ENCODE measurements at places on chromosomes 4 and X. TPM values are rescaled to one million over a fixed set of nuclear protein-coding genes. Genes with fewer than 3 reads are reported as not detected.
A peak's percentile ranks its signal among the peaks of the same experiment; 100 is the strongest.

DNA sequence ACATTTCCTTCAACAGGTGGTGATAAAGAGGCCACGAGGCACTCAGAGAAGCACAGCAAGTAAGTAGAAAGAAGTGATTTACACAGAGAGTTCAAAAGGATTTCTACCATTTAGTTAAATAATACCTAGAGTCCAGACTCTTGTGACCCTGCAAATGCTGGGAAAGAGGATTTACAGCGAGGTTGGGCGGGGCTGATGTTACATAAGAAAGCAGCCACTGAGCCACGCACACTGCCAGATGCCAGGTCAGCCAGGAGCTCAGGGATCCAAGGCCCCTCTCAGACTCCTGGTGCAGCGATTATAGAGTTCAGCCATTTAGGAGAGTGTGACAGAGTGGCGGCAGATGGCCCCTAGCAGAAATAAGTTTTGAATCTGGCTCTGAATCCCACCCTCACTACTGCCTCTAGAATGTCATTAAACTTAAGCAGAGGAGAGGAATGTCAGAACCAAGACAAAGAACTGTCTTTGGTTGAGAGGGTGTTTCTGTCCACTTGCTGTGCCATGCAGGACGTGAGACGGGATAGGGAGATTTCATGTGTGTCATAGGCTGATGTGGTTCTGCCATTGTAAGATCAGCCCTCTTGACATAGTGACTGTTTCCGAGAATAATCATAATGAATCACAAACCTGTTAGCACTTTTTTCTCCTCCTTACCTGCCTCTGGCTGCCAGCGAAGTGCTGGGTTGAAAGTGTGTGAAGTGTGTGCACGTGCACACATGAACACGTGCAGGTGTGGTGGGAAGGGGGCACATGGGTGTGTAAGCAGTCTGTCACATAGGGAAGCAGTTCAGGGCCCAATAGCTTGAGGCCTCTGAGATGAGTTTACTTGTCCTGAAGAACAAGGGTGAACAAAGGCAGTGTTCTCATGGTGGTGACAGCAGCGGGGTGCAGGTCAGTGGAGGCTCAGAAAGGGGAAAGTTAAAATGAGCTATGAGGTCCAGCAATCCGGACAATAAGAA, 50.1 kb downstream of the MFAP3L start:
- no peak overlapping the region for H3K27ac ChIP-seq
- no peaks in the 10 kb centered on the region for H3K36me3 ChIP-seq
- H3K4me3 ChIP-seq: no peak overlapping the region

The SRPK3 gene
- 0.55 TPM for total RNA-seq

DNA sequence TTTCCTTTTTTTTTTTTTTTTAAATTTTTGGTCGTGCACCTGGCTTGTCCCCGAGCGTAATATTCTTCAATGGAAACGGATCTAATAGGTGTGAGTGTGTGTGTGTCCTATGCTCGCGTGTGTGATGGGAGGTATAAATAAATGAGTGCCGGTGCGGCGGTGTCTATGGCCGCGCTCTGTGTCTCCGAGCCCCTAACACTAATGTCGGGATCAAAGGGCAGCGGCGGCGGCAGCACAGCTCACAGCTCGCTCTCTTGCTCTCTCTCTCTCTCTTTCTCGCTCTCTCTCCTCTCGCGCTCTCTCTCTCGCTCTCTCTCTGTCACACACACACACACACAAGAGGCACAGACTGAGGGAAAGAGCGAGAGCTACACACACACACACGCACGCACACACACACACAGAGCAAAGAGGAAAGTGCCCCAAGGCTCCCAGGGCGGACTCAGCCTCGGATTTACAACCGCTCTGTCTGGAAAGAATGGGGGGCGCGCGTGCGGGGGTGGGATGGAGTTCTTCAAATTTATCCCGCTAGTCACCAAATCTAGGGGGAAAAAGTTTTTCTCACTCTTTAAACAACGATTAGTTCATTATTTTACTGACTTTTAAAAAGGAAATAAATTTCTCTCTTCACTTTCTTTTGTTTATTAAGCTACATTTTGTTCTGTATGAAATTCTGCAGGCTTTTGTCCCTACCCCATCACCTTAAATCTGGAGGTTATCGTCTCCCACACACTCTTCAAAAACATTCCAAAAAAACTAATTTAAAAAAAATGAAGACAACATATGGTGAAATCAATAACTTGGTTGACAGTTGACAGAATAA, at the start of gene ZNF827:
Gene ZNF827, minus strand, starts transcription at position 206 of the 823 bp plus-strand sequence. CDS start 416 bp downstream, outside the sequence.
- H3K4me3 ChIP-seq: peak within 1 kb of the TSS; percentile 67
- H3K27ac ChIP-seq: peak within 1 kb of the TSS; percentile 85
- peak; percentile 75 for DNase-seq
- no peaks in the 10 kb centered on the region for H3K36me3 ChIP-seq

- H3K4me1 ChIP-seq: no peaks in the 10 kb centered on the region
- no peaks in the 10 kb centered on the region for H3K36me3 ChIP-seq
- H3K4me3 ChIP-seq: no peak overlapping the region
- no peak for DNase-seq
- H3K27me3 ChIP-seq: no peaks in the 10 kb centered on the region
Observed at GRCh38 chrX:14398725-14399124, 130.6 kb upstream of the GLRA2 start.

The RASSF6 gene
- total RNA-seq: 2.2 TPM

GRCh38 chrX:34917146-34917545, 25.4 kb upstream of the FAM47B start:
- H3K36me3 ChIP-seq: no peaks in the 10 kb centered on the region
- no peak for DNase-seq
- no peaks in the 10 kb centered on the region for H3K4me1 ChIP-seq
- no peak overlapping the region for H3K4me3 ChIP-seq

The RAP2C gene
- total RNA-seq: 18.5 TPM

The ADGRG4 gene
- total RNA-seq: not detected

DNA sequence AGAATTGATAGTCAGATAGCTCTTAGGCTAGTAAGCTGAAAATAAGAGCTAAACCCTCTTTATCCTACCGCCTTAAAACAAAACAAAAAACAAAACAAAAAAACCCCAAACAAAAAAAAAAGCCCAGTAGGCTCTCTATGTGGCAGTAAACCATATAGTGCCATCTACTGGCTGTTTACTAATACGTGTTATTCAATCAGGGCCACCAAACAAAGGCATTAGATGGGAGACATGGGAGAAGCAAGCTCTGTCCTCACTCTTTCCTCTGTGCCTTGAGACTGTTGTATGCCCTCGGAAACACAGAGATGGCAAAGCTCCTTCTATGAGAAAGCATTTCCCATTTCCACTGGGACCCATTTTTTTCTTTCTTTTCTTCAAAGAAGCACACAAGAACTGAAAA, 148.8 kb upstream of the MID1 start:
- H3K36me3 ChIP-seq: no peaks in the 10 kb centered on the region
- DNase-seq: no peak
- H3K4me1 ChIP-seq: no peaks in the 10 kb centered on the region
- no peak overlapping the region for H3K4me3 ChIP-seq
- no peak overlapping the region for H3K27ac ChIP-seq

The SPRY1 gene
- total RNA-seq: 85.1 TPM

The ASB9 gene
- total RNA-seq: 4.3 TPM

- H3K27me3 ChIP-seq: no peaks in the 10 kb centered on the region
- no peaks in the 10 kb centered on the region for H3K4me1 ChIP-seq
- no peak overlapping the region for H3K27ac ChIP-seq
- no peaks in the 10 kb centered on the region for H3K36me3 ChIP-seq
Observed at GRCh38 chr4:52551487-52551886, 107.6 kb downstream of the USP46 start.

GRCh38 chr4:40600850-40601249, 28.8 kb downstream of the RBM47 start:
- no peaks in the 10 kb centered on the region for H3K36me3 ChIP-seq
- peak overlapping the region; percentile 36 for H3K27ac ChIP-seq
- no peak for DNase-seq
- H3K27me3 ChIP-seq: no peaks in the 10 kb centered on the region
- no peak overlapping the region for H3K4me3 ChIP-seq
- H3K4me1 ChIP-seq: no peaks in the 10 kb centered on the region

- no peaks in the 10 kb centered on the region for H3K36me3 ChIP-seq
- no peak for DNase-seq
Observed at GRCh38 chrX:39676434-39676833, 421.3 kb downstream of the BCOR start.

DNA sequence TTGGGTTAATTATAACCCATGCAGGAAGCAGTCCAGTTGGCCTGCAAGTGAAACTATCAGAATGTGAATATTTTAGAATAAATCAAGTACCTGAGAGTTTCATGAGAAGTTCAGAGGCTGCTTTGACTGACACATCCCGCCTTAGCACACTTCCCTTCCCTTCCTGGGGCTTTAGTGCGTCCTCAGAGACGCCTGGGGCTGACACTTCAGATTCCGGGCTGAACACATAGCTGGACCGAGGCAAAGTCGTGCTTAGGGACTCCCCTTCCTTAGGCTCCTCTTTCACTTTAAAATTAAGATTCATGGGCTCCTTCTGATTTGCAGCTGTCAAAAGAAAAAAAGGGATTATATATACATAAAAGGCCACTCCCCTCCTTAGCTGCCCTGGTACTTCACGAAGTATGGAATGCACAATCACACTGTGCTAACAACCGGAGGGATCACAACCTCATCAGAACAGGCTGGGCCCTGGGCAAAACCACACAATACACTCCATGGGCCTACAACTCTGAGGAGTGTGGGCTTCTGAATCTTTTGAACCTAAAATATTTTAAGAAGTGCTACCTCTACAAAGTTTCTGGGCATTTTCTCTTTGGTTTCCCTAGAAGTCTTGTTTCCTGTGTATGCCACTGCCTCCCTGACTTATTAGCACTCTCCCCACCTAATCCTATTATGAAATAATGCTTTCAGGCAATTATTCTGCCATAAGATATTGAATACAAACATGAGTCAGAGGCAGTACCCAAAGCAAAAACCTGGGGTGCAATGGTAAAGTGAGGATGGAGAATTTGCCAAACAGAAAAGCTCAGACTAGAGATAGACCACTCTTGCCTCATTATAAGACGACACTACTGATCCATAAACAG, 68.2 kb downstream of the ZNF827 start:
- no peaks in the 10 kb centered on the region for H3K4me1 ChIP-seq
- no peaks in the 10 kb centered on the region for H3K27me3 ChIP-seq
- DNase-seq: no peak
- no peaks in the 10 kb centered on the region for H3K36me3 ChIP-seq
- H3K4me3 ChIP-seq: no peak overlapping the region
- peak overlapping the region; percentile 34 for H3K27ac ChIP-seq

DNA sequence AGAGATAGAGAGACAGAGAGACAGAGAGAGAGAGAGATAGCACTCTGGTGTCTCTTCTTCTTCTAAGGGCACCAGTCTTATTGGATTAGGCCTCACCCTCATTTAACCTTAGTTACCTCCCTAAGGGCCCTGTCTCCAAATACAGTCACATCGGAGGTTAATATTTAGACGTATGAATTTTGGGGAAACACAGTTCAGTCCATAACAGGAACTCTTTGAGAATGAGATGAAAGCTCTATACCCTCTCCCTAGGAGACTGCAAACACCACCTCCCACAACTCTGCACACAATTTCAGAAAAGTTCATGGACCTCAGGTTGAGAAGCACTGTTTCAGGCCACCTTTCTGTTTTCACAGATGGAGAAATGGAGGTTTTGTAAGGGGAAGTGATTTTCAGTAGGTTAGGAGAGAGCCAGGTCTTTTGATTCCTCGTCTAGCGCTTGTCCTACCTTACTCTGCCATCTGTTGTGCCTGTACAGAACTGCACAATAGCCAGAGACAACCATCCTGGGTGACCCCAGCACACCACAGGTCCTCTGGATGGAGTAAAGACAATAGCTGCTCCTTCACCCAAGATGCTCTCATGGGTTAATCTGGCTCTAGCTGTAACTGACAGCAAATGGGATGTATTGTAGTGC, 16.9 kb upstream of the LOC101059915 start:
- H3K36me3 ChIP-seq: no peaks in the 10 kb centered on the region
- no peak for DNase-seq
- H3K27ac ChIP-seq: no peak overlapping the region
- no peaks in the 10 kb centered on the region for H3K4me1 ChIP-seq
- H3K27me3 ChIP-seq: no peaks in the 10 kb centered on the region
- H3K4me3 ChIP-seq: no peak overlapping the region
